ENCODE measurements at places on chromosomes 16 and 17. TPM values are rescaled to one million over a fixed set of nuclear protein-coding genes. Genes with fewer than 3 reads are reported as not detected.
A peak's percentile ranks its signal among the peaks of the same experiment; 100 is the strongest.

The OGFOD3 gene
- 24.6 TPM for total RNA-seq

The SLC5A11 gene
- 0.07 TPM for total RNA-seq

The BRICD5 gene
- 5.3 TPM for total RNA-seq

The TTLL6 gene
- total RNA-seq, result 1.9 TPM

The SIAH1 gene
- 47.0 TPM for total RNA-seq

The NPTX1 gene
- total RNA-seq, result 20.1 TPM

The FBXO39 gene
- not detected for total RNA-seq

The PRDM7 gene
- total RNA-seq, result not detected

The ABI3 gene
- total RNA-seq, result 1.2 TPM

The CEMP1 gene
- 0.31 TPM for total RNA-seq

The SCIMP gene
- not detected for total RNA-seq

The SLC35B1 gene
- 59.7 TPM for total RNA-seq

The CCR7 gene
- total RNA-seq, result 0.59 TPM

The WNT3 gene
- 2.7 TPM for total RNA-seq

- no peak for DNase-seq
Measured at GRCh38 chr17:49214676-49215360, 4.3 kb downstream of the ABI3 start.

DNA sequence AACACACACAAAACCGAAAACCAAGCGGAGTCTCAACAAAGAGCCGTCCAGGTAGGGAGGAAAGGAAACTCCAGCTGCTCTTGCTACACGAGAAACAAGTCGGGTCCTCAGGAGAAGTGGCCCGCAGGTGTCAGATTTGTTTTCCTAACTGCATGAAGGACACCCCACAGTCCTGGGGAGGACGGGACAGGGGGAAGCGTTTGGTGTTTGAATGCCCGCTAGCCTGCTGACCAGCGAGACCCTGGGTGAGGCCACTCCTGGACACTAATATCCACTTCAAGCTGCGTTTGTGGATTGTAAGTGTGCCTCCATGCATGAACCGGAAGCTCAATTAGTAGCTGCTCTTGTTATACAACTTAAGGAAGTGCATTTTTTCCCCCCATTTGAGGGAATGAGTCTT, 299.5 kb downstream of the MAF start:
- DNase-seq, result peak; percentile 36

GRCh38 chr16:30399435-30400186, 4.4 kb downstream of the ZNF48 start:
- DNase-seq, result no peak

DNA sequence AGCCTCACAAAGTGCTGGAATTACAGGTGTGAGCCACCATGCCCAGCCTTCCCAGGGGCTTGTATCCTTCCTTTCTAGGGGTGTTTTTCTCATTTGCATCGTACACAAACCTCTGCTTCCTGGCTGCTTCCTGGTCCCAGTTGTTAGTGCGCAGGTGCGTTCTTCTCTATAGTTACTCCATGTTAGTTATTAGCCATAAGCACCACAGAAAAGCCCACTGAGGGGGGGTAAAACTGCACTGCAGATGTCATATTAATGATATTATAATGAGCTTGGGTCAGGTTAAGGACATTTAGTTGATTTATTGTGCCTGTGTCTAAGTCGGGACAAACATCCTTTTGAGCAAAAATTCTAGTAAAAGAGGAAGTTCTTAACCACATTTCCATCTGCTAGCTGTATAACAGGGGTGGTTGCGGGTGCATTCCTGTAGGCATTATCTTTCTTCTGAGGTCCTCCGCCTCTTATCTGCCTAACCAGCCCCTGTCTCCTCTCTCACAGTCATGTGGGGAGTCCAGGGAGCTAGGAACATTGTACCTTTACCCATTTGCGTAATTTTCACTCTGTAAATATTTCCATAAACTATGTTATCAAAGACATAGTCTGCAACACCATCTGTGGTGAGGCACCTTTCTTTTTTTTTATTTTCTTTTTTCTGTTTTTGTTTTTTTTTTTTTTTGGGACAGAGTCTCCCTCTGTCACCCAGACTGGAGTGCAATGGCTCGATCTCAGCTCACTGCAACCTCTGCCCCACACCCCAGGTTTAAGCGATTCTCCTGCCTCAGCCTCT, 23.6 kb upstream of the ATF7IP2 start:
- DNase-seq, result no peak

- peak; percentile 1 for DNase-seq
Measured at GRCh38 chr16:86555704-86556075, 655 bp upstream of the MTHFSD start.

GRCh38 chr16:57530522-57531252, 5.7 kb downstream of the CCDC102A start:
- no peak for DNase-seq

- no peak for DNase-seq
Measured at GRCh38 chr16:81003610-81004460, 2.9 kb downstream of the CMC2 start.

DNA sequence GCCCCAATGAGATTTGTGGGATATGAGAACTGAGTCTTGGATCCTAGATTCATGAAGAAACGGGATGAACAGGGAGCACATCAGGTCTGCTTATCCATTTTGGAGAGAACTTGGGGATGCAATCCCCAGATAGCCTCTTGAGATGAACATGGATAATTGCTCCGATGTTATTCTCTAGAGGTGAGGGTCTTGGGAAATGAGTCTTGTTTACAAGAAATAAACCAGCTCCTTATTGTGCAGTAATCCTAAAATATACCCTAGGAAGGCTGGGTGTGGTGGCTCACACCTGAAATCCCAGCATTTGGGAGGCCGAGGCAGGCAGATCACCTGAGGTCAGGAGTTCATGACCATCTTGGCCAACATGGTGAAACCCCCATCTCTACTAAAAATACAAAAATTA, at the start of gene OR1D2:
Gene OR1D2 (minus strand): TSS at position 101 of the 400 bp plus-strand sequence. CDS start 11,426 bp downstream, outside the sequence.
- no peak for DNase-seq

GRCh38 chr16:57797526-57798266, 4.6 kb downstream of the KIFC3 start:
- peak; percentile 82 for DNase-seq

DNA sequence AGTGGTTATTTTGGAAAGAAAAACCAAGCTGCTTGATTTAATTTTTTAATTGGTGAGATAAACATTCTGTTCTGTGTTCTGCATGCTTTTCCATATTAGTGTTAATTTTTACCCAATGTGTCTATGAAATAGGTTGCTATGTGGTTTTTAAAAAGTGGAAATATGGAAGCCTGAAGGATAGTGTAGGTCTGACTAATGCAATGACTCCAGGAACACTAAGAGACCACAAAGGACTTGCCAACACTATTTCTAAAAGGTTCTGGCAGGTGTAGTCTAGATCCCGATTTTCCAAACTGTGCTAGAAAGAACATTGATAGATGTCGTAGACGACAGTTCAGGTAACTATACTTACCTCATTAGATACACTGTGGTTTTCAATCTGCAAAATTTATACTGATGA, 877.4 kb upstream of the GOT2 start:
- no peak for DNase-seq

GRCh38 chr17:79116575-79117368, 42.1 kb downstream of the ENGASE start:
- DNase-seq, result no peak

DNA sequence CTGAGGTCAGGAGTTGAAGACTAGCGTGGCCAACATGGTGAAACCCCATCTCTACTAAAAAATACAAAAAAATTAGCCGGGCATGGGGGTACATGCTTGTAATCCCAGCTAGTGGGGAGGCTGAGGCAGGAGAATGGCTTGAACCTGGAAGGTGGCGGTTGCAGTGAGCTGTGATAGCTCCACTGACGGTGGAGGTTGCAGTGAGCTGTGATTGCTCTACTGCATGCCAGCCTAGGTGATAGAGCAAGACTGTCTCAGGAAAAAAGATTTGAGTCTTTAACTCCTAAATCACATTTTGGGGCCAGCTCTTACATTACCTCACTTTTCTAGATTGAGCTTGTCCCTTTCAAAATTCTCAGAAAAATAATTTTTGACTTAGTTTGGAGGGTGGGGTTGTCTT, 15.2 kb downstream of the VMP1 start:
- DNase-seq, result no peak

GRCh38 chr16:68972013-68972412, 128.7 kb downstream of the TANGO6 start:
- peak; percentile 91 for DNase-seq

DNA sequence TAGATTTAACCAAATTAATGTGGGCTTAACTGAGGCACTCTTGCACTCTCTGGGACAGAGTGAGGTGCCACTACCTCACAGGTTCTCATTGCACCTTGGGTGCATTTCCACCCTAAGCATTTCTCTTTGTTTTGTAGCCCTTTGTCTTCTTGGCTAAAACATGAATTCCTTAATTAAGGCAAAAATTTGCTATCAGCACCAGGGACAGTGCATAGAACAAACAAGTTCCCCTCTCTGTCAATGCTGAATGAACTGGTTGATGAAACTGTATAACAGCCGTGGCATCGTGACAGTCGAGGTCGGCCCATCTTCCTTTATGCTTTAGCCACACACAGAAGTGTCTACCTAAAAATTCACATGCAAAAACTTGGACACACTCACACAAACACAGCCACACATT, 74.8 kb downstream of the HS3ST2 start:
- peak; percentile 48 for DNase-seq

DNA sequence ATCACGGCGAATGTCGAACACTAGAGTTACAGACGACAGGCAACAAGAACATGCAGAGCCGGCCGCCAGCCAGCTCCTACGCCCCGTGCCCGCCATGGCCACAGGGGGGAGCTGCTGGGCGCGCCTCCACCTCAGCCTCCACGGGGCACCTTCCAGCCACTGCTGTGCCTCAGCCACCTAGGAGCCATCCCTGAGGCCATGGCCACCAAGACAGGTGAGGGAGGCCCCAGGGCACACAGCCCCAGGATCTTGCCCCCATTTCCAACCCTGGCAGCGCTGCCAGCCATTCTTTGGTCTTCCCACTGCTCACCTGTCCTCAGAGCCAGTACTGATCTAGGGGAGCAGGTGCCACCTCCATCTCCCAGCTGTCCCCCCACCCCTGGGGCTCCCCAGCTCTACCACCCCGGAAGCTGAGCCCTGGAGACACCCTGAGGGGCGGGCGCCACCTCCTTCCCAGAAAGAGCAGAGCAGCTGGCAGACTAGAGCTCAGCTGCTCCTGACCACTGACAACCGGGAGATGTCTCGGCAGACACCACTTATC, 11.8 kb downstream of the GNPTG start:
- DNase-seq, result peak; percentile 79

DNA sequence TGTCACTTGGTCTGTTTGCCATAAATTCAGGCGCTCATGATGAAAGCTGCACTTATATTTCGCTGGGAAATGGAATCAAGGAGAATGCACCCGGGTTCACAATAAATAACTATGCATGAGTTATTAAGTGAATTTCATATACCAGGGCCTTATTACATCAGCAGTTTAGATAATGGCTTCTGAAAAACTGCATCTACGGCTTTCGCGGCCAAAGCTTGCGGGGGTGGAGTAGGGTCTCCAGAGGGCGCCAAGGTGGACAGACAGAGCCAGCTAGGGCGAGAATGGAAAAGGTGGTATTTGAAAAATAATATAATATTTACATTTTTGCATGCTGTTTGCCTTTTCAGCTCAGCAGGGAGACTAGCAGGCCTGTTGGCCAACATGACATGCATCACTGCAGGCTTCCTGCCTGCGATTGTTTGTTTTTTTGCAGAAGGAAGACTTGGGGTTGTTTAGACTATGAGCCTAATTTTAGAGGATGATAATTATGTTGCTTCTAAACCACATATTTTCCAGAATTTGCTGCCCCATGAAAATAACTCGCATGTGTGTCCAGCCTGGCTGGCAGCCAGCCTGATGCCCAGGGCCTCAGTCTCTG, 173.8 kb upstream of the IRX3 start:
- DNase-seq, result no peak

- peak; percentile 43 for DNase-seq
Measured at GRCh38 chr17:10286324-10286723, 86.5 kb downstream of the MYH13 start.

DNA sequence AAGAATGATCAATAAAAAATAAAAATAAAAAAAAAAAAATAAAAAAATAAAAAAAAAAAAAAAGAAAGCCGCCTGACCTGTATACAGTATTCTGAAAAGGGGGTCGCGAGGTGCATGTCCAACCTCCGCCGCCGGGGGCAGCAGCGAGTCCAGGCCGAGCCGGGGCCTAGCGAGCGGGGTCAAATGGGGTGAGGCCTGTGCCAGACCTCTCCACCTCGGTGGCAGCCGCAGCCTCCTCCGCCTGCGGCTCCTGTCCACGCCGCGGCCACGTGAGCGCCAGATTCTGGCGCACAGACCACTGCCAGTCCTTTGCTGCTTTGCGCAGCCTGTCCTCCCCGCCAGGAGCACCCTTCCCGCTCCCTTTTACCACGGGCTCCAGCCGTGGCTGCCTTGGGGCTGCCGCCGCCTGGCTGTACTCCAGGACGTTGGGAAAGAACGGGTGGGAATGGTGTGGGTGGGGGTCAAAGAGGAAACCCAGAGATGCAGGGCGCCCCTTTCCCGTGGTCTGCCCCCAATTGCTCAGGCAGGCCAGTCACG, 2.4 kb upstream of the BCKDK start:
- DNase-seq, result peak; percentile 85

GRCh38 chr17:46003907-46004748, 5.1 kb downstream of the STH start:
- no peak for DNase-seq

- DNase-seq, result no peak
Measured at GRCh38 chr17:58005728-58006559, 1.1 kb downstream of the SRSF1 start.

- no peak for DNase-seq
Measured at GRCh38 chr16:3133844-3134243, 985 bp upstream of the ZNF213 start.

DNA sequence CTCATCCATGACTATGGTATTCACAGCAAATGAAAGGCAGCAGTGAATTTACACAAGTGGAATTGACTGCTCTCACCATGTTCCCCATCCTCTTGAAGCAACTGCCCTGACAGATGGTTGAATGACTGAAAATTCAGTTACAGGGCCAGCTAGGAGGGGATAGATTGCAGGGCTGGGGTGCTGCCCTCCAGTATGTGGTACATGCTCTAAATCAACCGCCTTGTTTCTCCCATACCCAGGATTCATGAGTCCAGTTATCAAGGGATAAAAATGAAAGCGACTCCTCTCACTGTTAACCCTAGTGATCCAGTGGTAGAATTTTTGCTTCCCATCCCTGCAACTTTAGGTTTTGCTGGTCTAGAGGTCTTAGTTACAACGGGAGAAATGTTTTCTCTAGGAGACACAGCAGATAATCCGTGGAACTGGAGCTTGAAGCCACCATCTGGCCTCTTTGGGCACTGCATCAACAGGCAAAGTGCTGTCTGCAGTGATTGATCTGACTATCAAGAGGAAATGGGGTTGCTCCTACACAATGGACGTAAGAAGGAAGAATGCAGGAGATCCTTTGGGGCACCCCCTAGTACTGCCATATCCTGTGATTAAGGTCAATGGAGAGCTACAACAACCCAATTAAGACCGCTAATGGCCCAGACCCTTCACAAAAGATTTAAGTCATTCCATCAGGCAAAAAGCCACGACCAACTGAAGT, 32.0 kb downstream of the SCPEP1 start:
- peak; percentile 92 for DNase-seq
